ENCODE measurements at places on chromosomes 3 and 15.

- no peak for DNase-seq
Observed at GRCh38 chr3:197297002-197297401, 1.4 kb downstream of the DLG1 start.

DNA sequence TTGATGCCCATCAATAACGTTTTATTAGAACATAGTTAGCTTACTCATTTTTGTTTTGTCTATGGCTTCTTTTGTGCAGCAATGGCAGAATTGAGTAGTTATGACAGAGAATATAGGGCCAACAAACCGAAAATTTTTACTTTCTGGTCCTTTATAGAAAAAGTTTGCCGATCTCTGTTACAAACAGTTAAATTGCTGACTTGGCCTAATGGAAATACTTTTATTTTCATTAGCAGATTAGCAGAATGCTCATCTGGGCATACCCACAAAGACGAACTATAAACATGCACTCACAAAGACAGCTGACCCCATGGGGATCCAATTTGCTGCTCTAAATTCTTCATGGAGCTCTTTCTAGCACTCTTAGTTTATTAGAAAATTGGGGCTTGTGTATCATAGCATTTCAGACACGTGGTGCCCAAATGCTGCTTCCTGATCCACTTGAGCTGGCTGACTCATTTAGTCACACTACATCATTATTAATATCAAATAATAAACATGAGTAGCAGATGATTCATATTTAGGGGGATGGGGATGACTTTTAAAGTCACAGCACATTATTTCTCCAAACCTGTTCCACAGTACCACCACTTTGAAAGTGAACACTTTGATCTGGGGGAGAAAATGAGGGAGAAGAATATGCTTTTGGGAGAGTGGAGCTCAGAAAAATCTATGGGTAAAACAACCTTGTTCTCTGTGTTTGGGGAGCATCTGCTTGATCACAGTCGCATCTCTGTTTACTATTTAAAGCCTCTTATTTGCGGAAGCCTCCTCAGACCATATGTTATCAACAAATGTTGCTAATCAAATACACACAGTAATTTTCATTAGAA is 228.1 kb upstream of the FEZF2 start:
- no peak for DNase-seq

- no peak for DNase-seq
Observed at GRCh38 chr3:131277836-131278497, 103.6 kb upstream of the NUDT16 start.

DNA sequence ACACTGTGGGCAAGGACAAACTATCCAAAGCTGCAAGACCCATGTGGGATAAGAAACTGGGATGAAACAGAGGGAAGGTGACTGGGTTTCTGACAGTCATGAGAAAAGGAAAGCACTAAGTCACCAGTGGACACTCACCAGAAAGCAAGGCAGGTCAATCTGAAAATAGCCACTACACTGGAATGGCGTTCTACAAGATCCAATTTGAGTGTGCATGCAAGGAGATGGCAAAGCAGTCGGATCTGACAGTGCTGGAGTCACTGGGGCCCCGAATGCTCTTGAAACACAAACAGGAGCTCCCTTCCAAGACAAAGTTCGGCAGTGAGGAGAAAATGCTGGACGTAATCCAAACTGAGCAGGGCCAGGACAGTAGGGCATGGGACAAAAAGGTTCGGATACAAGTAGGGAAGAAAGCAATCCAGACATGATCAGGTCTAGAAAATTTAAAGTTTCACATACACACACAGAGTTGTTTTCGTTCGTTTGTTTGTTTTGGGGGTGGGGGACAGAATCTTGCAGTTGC is 95.5 kb downstream of the EOMES start:
- DNase-seq, result no peak

- DNase-seq, result no peak
Observed at GRCh38 chr15:35725353-35725752, 179.4 kb upstream of the DPH6 start.

GRCh38 chr3:153463895-153464294 is 301.9 kb downstream of the RAP2B start:
- no peak for DNase-seq

- no peak for DNase-seq
Observed at GRCh38 chr3:87997298-87997697, 61.5 kb downstream of the CGGBP1 start.

- DNase-seq, result no peak
Observed at GRCh38 chr3:195003006-195003892, 267.7 kb downstream of the XXYLT1 start.

DNA sequence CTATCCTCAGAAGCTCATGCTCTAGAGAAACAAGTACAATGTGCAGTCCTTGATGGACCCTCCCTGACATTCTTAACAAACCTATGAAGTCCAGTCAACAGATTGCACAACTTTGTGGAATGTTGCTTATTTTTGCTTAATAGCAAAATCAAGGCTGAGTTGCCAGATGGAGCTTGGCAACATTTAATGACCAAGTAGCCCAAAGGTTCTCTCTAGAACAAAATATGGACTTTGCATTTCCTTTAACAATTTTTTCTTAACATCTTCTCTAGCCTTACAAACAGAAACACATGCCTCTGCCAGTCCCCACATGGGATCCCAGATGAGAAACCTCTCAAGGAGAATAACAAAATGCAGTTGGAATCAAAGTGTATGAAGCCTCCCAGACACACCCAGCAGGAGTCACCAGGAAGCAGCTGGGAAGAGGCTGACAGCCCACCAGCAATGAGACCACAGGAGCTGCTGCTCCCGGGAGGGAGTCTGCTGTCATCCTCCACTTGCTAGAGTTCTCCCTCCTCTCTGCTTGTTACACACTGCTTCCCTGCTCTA is 422.5 kb upstream of the CDIN1 start:
- DNase-seq, result no peak

- no peak for DNase-seq
Observed at GRCh38 chr15:56963710-56964109, 45.3 kb downstream of the TCF12 start.

DNA sequence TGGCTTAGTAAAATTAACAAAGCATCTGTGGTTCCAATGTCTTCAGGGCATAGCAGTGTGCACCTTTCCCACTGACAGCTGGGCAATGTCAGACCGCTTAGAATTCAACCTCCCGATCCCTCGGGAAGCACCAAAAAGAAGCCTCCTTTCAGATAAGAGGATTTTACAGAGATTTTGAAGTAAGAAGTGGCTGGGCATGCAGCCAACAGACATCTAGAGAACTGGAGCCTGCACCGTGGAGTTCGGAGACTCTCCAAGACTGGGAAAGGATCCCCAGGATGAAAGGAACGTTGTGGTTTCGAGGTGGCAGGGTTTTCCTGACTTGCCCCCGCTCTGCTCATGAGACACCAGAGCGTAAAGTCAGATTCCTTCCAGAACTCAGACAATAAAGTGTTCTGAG is 5.3 kb downstream of the FAM174B start:
- DNase-seq, result no peak

GRCh38 chr15:39597751-39598185 is 16.9 kb downstream of the THBS1 start:
- no peak for DNase-seq

GRCh38 chr15:58010983-58011382 is 54.5 kb downstream of the ALDH1A2 start:
- no peak for DNase-seq

DNA sequence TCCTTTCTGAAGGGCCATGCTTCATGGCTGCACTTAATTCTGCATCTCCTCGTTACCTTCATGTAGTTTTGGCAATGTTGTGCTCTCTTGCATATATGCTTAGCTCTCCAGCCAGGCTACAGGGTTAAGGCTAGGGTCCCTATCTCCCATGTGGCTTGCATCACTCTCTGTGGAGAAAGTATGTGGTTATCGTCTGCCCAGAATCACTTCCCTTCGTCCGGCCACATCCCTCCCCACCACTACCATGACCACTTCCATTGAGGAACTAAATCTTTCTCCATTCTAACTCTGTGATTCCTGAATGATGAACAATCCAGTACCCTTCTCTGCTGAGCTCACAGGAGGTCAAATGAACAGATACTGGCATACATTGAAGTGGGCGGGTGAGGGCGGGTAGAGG is 34.0 kb downstream of the WWTR1 start:
- DNase-seq, result no peak

DNA sequence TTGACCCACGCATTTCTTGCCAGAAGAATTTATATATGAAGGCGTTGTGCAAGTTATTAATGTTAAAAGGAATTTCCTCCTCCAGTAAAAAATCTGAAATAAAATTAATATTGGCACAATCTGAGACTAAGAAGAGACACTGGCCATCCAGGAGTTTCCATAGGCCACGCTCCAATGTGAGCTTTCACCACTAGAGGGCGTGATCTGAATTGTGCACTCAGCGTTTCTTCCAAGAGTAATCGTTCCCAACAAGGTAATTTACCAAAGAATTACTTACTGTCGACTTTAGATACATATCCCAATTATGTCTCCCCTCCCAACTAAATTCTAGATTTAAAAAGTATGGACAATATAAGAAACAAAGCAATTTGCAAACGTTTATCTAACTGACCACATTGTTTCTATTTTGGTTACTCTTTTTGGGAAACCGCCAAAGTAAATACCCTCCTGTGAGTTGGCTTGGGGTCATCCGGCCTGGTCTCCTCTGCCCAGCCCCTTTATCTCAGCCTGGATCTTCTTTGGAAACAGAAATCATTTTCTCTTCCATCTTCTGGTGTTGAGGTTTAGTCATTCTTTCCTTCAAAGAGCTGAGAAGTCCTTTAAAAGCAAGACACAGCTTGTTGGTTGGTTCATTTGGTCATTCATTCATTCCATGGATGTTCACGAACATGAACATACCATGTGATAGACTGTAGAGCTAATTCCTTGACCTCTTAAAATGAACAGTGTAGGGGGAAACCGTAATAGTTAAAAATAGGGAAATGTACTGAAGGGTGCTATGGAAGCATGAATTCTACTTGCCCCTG is 26.2 kb downstream of the POLR2M start:
- DNase-seq, result no peak

DNA sequence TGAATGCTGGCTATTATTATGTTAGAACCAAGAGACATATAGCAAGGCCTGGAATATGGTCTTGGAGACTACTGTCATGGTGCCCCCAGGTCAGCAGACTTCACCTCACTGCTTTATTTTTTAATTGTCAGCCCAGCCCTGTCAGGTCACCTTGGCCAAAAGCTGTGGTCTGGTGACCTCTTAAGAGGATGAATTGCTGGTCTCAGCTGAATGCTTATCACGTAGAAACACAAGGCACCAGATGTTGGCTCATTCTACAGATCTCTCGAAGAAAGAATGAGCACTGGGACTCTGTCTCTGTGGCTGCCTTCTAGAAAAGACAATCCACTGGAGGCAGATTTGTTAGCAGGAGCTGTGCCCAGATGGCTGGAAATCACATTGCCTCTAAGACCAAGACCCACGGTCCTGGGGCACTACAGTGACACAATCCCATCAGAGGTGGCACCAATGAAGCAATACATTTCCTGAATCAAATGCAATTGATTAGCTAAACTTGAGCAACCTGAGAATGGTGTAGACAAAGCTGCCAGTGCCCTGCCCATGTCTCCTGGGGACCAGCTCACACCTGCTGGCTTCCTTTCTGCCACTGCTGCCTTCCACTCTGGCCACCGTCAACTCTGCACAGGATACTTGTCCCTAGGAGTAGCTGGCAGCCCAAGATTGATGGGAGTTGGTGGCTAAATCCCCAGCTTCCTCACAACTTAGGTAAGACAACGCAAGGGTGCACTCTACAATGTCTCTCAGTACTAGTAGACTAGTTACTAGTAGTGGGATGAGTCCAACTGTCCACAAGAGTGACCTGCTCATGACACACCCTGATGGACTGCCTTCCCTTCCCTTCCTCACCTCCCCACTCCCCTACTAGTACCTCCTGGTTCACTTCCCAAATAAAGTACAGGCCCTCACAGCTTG is 384.9 kb upstream of the PROK2 start:
- no peak for DNase-seq

GRCh38 chr3:24385012-24385615 is 109.5 kb downstream of the THRB start:
- no peak for DNase-seq

GRCh38 chr15:72202801-72203506 is 5.4 kb upstream of the GRAMD2A start:
- DNase-seq, result no peak

GRCh38 chr3:138862924-138863775 is 28.4 kb upstream of the PIK3CB start:
- DNase-seq, result no peak

DNA sequence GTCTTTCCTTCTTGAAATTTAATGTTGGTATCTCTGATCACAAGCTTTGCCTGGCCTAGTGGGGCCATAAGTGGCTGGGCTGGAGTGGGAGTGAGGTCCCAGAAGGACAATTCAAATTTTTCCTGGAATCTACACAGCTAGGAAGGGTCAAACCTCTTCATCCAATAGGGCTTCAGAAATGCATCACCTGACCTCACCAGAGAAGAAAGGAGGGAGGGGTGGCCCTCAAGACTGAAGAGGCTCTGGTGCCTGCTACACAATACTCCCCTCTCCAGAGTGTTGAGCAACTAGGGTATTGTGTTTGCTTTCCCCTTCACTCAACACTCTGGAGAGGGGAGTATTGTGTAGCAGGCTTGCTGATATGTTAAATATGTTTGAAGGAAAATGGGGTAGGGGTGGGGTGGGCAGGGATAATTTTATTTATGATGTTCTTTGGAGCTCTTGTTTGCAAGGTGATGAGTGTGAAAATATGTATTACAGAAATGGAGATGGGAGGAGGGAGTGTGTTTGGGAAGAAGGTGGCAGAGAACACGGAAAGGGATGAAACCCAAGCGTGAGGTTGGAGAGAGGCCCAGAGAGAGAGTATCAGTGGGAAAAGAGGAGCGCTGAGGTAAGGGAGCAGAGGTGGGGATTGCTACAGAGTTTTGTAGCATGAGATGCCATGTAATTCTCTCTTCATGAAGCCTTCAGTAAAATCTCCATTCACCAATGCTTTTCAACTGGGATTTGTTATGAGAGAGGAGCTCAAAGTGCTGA is 5.7 kb upstream of the KLHL24 start:
- DNase-seq, result no peak

GRCh38 chr15:48096355-48096786 is 24.4 kb upstream of the SLC24A5 start:
- no peak for DNase-seq

DNA sequence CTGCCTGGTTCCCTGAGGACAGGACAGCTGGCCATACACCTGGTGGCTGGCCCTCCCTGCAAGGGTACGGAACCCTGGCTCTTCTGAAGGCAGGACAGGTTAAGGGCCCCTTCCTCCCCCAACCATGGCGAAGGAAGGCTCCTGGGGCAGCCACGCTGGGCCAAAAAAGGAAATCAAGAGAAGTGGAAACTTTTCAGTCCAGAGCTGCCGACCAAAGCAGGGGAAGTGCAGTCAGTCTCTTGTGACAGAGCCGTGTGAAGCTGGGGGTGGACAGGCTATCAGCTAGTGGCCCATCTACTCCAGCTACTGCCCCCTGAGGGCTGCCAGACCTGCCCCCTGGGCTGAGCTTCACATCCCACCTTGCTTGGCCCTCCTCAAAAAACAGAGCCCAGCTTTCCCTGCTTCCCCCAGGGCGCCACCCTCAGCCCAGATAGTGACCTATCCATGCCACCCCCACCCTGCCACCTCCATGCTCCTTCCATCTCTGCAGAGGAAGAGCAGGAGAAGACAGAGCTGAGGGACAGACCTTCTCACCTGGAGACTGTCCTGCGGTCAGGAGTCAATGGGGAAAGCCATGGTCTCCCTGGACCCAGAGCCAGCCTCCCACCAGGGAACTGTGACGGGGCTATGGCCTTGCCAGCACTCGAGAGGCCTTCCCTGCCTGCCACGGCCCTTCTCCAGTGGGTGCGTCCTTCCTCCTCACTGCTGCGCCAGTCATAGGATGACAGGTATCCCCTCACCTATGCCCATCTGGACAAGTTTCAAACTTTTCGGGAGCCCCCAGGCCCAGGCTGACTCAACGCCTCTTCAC is 4.6 kb downstream of the SEMA7A start:
- no peak for DNase-seq

Measured in activated T-helper 1 cell treated with anti-CD3 and anti-CD28 coated beads, Interleukin-2, amount 50 U/mL, for 16 hours (primary cell).